ENCODE measurements at places on chromosomes 7 and 10.
A peak's percentile ranks its signal among the peaks of the same experiment; 100 is the strongest.

DNA sequence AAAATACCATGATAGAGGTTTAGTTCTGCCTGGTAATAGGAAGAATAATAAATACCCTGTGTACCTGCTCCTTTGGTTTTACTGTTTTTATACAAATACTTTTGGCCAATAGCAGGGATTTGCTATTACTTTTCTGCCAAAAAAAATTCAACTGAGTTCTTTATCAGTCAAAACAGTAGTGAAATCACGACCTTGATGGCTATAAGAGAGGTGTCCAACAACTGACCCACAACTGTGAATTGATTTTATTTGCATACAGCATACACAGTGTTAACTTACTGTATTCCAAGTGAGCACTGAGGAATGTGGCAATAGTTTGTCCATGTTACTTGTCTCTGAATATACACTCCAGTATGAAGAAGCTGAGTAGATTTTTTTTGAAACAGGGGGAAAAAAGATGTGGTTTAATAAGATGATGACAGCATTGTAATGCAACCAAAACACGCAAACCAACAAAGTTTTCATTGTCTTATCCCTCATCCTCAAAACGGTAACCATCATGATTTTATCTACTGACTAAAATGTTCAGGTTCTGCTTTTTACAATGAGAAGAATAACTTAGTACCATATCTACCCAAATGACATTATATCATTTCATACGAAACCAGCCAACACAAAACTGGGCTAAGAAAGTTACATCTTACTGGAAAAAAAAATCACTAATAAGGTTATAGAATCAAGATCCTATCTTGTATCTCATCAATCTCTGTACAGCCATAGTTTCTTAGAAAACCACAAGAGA, 63.3 kb downstream of the GSAP start:
- DNase-seq = no peak

DNA sequence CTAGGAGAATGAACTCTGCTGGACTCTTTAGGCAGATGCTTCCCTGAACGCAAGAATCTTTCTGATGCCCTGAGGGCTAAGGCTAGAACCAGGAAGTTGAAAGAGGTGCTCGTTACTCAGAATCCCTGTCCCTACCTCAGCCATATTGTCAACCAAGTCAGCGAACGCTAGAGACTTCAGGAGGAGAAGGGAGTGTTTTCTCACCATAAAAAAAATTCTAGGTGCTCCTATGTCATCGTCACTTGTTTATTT, 359.4 kb downstream of the PRPF18 start:
- DNase-seq = peak; percentile 11

DNA sequence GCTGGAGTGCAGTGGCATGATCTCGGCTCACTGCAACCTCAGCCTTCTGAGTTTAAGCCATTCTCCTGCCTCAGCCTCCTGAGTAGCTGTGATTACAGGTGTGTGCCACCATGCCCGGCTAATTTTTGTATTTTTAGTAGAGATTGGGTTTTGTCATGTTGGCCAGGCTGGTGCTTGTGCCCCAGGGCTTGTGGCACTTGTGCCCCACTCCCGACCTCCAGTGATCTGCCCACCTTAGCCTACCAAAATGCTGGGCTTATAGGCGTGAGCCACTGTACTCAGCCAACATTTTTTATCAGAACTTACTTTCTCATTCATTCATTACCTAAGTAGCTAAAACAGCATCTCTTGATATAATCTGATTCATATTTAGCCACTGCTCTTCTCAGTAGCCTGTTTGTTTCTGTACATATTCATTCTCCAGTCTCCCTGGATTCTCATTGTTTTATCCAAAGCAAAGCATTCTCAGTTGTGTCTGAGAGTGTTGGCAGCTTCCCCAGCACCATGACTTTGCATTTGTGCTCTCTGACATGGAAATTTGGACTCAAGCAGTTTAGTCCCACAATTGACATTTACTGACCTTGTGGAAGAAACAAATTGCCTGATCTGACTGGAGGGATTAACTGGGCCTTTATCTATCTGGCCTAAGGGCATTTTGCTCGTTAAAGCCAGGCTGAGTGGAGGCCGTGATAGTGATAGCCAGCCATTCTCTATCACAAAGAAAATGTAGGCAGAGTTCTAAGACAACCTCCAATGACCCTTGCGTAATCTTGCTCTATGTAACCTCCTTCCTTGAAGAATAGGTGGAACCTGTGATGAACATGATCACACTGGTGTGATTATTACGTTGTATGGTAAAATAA, 44.9 kb downstream of the AKR1B15 start:
- DNase-seq = peak; percentile 78

DNA sequence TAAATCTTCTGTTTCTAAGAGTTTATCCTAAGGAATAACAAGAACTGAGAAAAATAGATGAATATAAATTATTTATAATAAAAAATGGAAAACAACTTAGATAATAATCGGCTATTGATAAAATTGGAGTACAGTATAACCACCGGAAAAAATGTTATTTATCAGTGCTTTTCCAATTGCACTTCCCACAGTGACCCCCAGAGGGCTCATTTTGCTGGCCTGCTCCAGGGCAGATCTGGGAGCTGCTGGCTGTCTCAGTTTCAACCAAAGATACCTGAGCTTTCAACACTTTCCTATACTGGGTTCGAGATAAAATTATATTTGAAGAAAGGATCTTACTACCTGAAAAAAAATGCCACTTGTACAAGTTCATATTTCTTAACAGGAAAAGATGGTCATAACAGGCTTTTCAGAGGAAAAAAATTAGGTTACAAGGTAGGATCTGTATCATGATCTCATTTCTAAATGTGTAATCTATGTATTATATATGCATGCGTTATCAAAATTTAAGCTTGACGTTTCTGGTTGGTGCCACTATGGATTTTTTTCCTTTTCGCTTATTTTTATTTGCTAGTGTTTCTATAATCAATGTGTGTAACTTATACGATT, 165.7 kb downstream of the NPSR1 start:
- DNase-seq = peak; percentile 40

DNA sequence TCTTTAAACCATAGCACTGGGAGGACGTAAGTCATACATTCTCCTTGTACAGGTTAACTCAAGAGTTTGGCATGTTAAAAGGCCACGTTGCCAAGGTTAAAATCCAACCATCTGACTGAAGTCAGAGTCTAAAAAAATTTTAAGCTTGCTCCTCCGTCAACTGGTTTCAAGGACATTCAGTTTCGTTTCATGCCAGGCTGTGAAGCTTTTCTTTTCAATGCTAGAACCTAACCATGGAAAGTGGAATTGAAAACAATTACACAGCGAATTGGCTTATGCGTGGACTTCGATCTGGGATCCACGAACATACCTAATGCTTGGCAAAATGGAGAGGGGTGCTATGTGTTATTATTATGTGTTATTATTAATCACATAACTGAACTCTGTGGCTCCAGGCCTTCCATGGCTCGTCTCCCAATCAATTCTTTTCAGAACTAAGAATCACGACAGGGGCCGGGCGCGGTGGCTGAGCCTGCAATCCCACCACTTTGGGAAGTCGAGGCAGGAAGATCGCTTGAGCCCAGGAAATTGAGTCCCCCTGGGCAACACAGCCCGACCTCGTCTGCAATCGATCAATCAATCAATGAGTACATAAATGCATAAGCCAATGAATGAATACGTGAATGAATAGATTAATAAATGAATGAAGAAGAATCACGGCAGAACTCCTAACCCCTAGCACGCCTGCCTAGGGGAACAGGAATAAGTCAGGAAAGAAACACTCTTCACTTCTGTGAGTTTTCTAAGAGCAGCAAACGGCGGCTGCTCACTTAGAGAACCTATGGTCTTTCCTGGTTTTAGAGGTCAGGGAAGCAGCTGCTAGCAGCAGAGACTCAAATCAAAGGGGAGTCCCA, 733 bp upstream of the ARL5B start:
- DNase-seq = peak; percentile 52

DNA sequence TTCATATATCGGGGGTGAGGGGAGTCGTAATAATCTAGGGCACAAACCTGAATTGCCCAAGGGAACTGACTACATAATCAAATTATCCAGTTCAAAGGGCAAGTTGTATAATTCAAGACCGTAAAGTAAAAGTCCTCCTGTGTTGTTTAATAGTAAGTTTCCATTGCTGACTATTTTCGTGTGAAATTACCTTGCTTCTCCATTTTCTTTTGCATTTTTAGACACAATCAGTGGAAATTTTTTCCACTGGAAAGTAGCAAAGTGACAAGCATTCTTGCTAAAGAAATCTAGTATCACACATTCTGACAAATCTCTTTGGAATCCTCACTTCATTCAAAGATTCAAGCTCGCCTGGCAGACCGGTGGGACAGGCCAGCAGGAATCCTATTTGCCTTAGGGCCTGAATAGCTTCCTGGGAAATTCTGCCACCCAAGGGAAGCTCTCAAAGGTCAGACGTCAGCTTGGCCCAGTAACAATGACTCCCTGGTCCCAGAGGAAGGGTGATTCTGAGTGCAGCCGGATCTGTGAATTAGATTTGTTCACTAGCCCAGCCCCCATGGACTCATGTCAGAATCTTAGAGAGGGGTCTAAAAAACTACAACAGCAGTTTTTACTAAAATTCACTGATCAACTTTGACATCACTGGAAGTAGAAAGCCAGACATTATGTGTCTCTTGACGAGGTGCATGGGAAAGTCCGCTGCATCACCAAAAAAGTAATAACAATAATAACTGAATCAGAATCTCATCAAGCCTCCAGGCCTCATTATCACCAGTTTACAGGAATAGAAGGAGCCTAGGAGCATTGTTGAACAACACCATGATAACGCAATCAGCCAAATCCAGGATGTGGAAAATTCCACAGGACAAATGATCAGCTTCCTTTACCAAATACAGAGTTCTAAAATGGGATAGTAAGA, 161.0 kb downstream of the SKIDA1 start:
- DNase-seq = peak; percentile 91

All from bronchial epithelial cell (primary cell).